ENCODE measurements at places on chromosomes 6 and 20.

DNA sequence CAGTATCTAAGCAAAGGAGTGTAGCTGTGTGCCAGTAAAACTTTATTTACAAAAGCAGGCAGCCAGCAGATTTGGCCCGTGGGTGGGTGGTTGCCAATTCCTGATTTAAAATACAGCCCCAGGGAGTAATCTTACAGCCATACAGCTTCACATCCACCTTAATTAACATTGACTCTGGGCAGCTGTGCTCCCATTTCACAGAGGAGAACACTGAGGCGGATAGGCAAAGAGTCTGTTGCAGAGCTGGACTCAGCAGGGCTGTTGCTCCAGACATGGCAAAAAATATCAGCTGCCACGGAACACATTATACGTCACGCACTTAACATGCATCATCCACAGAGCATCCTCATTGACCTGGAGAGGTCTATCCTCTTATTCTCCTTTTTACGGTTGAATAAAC is 289.9 kb downstream of the DHX35 start:
- DNase-seq = no peak

- DNase-seq = no peak
Measured at GRCh38 chr6:21118216-21118780, 475.3 kb upstream of the SOX4 start.

DNA sequence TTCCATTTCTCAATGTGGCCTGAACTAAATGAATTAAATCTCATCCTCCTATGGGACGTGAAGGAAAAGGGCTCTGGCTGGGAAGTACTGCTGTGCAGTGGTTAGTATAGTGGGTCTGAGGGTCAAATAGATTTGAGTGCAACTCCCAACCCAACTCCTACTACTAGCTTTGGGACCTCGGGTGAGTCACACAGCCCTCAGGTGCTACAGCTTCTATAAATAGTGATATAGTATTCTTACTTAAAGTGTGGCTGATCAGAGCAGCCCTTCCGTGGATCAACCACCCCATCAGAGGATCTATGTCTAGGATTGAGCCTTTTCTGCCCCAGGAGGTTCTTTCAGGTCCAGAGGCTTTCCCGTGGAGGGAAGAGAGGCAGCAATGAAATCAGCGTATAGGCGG is 904 bp upstream of the UST start:
- peak; percentile 33 for DNase-seq

DNA sequence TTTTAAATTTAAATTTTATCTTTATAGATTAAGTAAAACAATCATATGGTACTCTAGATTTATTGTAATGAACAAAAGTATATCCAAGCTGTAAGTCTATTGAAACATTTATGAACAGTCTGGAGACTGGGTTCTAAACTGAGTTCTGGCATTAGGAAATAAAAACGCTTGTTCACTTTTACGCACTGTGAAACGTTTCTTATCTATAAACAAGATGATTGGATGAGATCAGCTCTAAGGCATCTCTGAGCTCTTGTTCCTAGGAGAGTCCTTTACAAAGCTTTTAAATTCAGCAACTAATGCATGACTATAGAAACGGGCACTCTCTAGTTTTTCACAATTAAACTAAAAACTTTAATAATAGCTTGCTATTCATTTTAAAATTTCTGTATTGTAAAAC is 6.8 kb downstream of the HUS1B start:
- no peak for DNase-seq

DNA sequence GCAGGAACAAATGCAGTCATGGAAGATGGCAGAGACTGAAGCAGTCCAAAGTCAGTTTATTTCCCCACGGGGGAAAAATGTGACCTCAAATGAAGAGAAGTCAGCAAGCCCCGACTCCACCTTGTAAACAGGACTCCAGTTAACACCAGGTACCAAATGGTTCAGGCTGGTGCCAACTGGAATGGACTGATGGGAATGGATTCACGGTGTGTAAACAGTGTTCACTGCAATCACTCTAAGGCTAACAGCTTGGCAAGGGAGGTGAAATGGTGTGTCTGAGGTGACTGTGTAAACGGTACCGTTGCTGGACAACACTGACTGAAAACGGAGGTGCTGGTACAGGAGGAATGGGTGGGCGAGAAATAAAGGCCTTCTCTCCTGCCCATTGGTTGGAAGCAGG is 12.0 kb downstream of the PLAGL2 start:
- peak; percentile 24 for DNase-seq

DNA sequence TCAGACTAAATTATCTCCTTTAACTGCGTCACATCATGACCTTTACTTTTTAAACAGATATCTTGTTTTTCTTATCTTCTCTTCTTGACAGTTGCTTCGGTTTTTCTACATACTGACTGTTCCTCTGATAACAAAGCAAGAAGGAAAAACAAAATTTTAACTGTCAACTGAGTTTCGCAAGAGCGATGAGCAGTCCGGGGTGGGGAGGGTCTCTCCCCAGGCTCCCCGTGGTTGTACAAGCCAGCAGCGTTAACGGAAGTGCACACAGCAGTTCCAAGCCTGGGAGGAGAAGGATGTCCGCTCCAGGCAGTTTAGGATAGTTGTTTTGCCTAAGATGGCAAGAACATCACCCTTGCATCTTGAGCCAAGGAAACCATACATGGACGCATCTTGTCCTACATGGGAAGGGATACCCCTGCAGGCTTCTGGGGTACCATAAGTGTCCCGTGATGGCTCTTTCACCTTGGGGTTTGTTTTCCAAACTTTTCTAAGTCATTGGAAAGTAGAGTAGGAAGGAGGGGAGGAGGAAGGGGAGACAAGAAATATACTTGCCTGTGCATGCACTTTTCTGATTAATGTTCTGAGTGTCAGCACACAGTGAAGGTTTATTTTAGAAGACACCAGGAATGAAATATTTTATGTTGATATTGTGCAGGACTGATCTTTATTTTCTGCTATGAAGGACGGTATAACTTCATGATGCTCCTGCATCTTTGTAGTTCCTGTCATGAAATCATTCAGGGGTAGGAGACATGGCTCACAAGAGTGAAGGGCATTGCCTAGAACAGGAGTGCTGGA is 20.8 kb downstream of the SLC24A3 start:
- no peak for DNase-seq

DNA sequence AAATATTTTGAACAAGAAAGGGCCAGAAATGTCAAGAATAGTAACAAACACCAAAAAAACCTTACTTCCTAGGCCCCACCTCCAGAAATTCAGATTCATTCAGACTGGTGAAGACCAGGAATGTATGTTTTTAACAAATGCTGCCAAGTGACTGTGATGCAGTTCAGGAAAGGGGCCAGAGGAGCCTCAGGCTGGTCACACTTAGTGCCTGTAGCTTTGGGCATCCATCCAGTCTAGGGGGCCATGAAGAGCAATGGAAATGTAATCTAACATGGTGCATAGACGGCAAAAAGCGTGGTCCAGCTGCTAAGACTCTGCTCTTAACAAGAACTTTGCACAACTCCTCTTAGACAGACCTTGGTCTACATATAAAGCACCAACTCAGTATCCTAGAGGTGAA is 7.1 kb downstream of the GJA1 start:
- no peak for DNase-seq

DNA sequence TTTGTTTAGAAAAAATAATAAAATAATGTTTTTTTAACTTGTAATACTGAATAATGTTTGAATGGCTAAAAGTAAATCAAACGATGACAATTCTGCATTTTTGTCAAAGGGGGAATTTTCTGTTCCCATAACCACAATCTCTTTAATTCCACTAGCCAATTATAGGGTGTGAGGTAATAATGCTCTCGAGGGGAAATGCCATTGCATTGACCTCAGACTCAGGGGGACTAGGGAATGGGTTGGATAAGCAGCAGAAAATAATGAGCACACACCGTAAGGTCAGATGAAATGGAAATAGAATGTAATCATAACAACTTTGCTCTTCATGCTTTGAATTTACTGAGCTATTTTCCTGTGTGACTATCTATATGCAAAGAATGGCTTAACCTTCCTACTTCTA is 584.7 kb downstream of the RFPL4B start:
- DNase-seq = no peak

DNA sequence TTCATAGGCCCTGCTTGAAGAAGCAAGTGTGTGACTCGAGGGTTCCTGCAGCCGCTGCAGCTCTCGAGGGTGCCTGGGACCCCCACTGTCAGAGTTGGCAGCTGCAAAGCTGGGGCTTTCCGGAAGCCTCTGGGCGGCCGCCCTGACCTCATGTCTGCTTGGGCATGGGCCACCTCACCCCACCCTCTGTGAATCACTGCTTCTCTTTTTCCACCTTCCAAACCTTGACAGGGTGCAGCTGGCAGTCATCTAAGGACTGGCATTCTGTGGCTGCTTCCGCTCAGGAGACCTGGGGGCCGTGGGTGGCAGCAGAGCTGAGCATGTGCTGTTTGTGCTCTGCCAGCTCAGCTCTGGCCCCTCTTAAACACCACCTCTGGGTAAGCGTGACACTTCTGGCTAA is 32.0 kb downstream of the ERMARD start:
- DNase-seq = no peak

DNA sequence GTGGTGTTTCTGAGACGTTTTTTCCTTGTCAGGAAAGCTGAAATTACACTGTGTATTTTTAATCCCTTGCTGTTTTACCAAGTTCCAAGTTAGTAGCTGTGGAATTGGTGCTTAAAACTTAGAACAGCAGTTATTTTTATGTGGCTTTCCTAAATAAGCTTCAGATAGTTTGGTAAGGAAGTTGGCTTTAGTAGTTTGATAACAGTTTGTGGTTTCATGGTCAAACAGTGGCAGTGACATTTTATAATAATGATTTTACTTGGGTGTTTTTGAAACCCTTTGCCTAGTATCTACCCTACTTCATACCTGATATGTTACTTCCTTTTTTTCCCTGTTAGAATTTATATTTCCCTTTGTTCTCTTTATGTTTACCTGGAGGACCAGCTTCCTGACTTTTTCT is 164.9 kb downstream of the JARID2 start:
- DNase-seq = no peak

GRCh38 chr6:105981002-105981887 is 104.9 kb upstream of the PRDM1 start:
- DNase-seq = no peak

DNA sequence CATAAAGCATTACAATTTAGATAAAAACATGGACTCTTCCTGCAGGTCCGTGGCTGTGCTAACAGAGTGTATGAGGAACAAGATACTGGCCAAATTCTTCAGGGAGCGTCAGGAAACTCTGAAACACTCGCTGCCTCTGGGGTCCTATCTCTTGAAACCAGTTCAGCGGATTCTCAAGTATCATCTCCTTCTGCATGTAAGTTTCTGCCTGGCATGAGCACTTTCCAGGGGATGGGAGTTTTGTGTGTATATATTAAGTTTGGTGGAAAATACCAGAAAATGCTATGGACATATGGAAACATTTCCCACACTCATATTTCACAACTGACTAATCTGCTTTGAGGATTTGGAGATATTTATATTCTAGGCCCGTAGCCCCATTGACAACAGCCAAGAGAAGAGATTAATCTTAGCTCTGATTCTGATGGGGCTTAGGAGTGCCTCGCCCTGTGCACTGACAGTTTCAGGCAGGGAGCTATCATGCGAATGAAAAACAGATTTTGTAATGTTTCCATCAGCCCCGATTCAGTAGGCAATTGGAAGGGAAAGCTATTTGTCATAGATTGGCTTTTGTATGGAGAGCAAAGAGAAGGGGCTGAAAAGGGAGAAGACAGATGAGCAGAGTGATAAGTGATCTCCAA is 64.7 kb upstream of the MTHFD1L start:
- DNase-seq = no peak

- no peak for DNase-seq
Measured at GRCh38 chr6:162777091-162777490, 49.3 kb downstream of the PACRG start.

DNA sequence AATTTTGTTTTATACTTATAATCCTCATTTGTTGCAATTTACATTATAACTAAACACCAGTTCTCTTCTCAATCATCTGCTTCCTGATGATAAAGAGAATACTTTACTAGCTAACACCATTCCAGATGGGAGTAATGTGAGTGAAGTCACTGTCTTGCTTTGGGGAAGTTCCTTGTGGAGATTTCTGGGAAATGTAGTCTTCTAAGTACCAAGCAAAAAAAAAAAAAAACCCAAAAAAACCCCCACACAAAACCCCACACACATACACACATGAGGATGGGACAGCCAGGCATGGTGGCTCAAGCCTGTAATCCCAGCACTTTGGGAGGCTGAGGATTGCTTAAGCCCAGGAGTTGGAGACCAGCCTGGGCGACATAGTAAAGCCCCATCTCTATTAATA is 2.2 kb upstream of the SNPH start:
- peak; percentile 37 for DNase-seq

GRCh38 chr6:103797738-103798137 is 1062.0 kb downstream of the HACE1 start:
- DNase-seq = peak; percentile 1

DNA sequence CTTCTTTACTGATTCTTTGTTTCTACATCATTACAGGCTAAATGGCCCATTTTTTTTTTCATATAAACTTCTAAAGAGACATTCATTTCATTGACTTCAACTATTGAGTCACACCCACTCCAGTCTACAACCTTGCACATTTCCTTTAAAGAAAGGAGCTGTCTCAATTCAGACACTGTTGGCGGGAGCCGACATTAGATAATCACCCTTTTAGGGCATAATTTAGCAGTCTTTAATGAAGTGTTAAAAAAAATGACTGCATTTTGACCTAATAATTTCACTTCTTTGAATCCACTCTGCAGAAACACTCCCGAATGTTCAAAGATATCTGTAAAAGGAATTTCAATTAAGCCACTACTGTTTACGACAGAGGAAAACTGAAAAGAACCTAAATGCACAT is 1.5 kb downstream of the EPM2A start:
- DNase-seq = peak; percentile 4

GRCh38 chr20:11352041-11352440 is 565.7 kb upstream of the BTBD3 start:
- no peak for DNase-seq

DNA sequence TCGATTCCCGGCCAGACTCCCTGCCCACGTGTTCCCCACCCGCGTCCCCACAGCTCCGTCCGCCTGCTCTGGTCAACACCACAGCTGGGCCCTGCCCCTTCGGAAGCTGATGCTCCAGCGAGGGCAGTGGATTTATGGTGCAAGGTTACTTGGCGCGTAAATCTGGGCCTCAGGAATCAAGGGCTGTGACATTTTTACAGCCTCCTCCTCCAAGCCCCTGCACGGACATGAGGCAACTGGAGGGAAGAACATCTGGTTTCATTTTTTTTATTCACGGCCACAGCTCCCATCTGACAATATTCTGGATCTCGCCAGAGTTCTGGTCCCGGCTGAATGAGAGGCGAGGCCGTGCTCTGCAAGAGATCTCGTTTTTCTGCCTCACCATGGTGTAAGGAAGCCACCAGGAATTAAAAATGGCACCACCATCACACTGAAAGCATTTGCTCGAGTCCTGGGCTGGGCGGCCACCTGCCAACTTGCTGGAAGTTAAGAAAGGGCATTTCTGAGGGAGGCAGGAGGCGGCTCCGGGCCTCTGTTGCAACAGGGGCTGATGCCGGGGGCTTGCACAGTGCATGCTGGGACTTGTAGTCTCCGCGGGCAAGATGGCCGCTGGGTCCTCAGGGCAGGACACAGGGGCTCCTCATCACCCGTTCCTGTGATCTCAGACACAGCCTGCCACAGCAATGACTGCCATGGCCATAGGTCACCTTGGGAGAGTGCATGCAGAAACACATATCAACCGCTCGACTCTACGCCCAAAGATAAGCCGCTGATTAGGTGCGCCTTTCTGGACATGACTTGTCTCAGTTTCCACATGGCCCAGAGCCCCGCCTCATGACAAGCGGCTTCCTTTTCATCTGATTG is 148.5 kb downstream of the LY86 start:
- peak; percentile 35 for DNase-seq

GRCh38 chr6:142444376-142444775 is 142.6 kb downstream of the ADGRG6 start:
- DNase-seq = no peak

Data from renal cortical epithelial cell (primary cell).